ENCODE measurements at places on chromosomes 12 and 14.

- no peak for DNase-seq
Measured at GRCh38 chr12:7989827-7990491, 42.6 kb upstream of the FOXJ2 start.

DNA sequence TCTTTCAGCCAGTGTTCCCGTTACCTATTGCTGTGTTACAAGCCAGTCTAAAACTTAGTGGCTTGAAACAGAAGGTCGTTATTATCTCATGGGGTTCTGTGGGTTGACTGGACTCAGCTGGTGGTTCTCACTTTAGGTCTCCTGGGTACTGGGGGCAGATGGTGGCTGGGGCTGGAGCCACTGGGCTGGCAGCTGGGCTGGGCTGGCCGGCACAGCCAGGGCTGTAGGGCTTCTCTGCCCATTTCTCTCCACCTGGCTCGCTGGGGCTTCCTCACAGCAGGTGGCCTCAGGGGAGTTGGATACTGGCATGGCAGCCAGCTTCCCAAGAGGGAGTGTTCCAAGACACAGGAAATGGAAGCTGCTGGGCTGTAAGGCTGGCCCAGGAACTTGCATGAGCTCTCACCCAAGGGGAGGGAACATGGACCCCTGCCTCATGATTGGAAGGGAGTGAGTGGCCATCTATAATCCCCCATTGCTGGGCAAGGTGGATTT lies 27.0 kb downstream of the TUNAR start:
- DNase-seq = no peak

- DNase-seq = no peak
Measured at GRCh38 chr14:33444136-33444535, 505.5 kb downstream of the NPAS3 start.

- no peak for DNase-seq
Measured at GRCh38 chr12:98449584-98449983, 65.8 kb upstream of the TMPO start.

DNA sequence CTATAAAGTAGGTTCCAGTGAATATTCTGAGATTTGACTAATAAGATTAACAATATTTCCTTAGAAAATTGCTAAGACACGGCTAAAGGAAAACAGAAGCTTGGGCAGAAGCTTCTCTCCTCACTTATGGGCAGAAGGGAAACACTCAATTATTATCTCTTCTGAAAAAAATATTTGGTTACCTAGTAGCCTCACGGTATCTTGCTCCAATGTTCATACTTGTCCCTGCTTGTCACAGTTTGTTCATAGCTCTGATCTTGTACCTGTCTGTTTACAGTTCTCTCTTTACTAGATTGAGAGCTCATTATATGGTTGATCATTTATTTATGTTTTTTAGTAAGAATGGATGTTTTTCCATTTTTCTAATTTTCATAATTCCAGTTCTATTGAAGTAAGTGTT lies 458.0 kb upstream of the ATP2B1 start:
- DNase-seq = no peak

GRCh38 chr14:53226553-53226952 lies 73.4 kb upstream of the DDHD1 start:
- DNase-seq = no peak

DNA sequence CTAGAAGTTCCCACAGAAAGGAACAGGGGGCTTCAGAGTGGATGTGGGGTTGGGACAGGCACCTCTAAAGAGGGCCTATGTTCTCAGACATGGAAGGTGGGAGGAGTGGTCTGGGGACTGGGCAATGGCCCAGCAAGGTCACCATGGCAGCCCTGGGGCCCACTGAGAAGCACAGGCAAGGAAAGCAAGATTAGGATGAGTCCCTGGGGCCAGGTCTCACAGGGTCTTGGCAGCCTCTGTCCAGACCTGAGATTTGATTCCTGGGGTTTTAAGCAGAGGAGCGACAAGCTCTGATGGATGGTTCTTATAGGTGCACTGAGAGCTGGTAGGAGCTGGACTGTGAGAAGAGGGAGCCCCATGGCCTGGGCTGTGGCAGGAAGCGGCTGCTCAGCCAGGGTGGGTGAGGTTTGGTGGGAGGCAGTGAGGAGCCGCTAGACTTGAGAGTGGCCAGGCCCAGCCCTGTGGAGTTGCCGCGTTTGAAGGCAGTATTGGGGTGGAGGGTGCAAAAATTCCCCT lies 44.0 kb downstream of the DLK1 start:
- DNase-seq = no peak

DNA sequence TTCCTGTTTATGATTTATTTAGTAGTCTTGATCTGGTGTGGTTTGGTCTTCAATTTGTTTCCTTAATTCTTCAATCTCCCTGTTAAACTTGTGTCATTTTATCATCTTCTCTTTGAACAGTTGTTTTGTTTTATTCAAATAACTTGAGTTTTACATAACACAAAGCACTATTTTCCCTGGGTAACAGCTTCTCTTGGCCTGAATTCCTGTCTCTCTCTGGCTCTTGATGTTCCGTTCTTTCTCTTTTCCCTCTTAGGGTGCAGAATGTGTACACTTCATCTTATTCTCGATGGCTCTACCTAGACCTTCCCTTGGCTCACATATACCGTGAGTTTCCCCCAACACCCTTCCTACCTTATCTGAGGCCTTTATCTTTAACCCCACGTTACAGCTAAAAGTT lies 36.8 kb upstream of the VPS33A start:
- no peak for DNase-seq

DNA sequence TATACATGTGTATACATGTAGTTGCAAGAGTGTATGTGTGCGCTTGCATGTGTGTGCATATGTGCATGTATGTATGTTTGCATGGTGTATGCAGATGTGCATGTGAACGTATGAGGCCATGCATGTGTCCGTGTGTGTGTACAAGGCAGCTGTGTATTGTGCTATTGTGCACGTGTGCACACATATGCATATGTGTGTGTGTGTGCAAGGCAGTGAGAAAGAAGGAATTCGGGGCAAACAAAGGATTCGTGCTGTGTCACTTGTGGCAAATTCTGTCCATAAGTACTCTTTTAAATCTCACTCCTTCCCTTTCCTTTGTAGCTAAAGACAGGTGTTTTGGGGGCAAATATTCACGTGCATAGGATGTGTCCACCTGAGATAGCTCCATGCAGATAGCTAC lies 227.1 kb downstream of the VRK1 start:
- DNase-seq = no peak

GRCh38 chr12:122072031-122072970 lies 6.3 kb upstream of the MLXIP start:
- peak; percentile 89 for DNase-seq

DNA sequence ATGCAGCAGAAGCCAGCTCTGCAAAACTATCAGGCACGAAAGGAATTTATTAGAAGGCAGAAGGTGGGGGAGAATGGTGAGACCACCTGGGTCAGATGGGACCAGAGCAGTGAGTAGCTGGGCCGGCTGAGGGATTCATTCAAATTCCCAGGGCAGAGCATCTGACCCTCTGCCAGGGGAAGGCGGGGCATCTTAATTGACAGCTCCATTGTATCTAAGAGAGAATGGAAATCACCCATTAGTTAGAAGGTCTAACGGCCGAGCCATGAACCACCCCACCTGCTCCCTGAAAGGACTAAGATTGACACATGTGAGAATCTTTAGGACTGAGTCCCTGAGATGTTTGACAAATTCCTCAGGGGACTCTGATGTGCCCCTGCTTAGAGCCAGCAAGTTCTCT lies 83.7 kb downstream of the PHETA1 start:
- DNase-seq = no peak

DNA sequence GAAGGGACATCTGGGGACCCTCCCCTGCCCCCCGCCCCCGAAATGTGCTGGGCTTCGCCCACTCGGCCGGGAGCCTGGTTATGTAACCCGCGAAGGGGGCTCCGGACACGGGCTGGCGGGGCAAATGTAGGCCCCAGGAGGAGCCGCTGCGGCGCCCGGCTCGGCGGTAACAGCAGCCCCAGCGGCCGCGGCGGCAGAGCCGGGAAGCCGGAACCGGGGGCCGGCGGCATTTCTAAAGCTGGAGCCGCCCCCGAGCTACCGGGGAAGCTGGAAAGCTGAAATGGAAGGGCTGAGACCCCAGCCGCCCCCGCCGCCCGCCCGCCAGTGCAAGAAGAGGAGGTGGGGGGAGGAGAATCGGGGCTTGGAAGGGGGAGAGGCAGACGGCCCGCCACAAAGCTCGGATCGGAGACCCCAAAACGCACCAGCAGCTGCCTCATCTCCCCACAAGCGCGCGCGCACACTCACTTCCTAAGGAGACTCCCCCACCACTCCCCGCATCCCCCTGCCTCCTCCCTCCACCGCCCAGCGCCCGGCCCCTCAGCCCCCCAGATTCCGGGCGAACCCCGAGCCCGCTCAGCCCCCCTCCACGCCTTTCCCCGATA lies 1.5 kb downstream of the KDM2B start:
- DNase-seq = no peak

DNA sequence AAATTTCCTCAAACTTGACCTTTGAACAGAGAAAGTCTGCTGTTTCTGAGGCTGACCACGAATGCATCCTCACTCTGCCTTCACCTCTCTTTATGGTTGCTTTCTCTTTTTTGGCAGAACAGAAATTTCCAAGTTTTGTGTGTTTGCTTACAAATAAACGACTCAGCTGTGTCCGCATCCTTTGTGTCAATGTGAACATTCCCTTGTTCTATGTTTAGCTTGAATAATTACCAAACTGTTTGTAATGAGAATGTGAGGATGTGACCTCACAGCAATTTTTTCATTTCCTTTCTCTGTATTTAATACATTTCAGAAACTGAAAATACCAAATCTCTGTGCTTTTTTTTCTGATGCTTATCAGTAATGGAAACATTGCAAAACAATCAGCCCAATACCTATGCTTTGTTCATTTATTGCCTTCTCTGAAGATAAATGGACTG lies 410.9 kb downstream of the EGLN3 start:
- no peak for DNase-seq

DNA sequence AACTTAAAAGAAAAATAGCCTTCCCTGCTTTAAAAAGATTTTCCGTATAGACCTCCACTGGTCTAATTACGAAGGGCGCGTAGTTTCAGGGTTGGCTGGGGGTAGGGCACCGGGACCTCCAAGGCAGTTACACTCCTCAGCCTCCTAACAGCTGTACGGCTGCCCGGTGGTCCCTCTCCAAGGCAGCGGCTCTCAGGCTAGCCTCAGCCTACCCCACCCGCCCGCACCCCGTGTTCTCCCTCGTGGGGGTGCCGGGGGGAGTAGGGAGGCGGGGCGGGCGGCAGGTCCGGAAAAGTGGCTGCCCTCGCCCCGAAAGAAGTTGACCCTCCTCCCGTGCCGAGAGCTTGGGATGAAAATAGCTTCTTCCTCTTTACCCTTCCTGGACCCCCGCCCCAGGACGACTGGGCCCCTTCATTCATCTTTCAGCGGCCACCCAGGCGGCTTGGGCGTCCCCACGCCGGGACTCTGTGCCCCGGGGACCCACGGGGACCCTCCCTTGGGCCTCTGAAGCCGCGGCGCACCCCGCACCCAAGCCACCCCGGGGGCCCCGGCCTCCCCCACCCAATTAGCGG lies 991 bp upstream of the RCOR1 start:
- peak; percentile 44 for DNase-seq

GRCh38 chr12:120175062-120175461 lies 19.5 kb downstream of the GCN1 start:
- DNase-seq = no peak

GRCh38 chr14:36521598-36522345 lies 1.7 kb upstream of the NKX2-1 start:
- no peak for DNase-seq

DNA sequence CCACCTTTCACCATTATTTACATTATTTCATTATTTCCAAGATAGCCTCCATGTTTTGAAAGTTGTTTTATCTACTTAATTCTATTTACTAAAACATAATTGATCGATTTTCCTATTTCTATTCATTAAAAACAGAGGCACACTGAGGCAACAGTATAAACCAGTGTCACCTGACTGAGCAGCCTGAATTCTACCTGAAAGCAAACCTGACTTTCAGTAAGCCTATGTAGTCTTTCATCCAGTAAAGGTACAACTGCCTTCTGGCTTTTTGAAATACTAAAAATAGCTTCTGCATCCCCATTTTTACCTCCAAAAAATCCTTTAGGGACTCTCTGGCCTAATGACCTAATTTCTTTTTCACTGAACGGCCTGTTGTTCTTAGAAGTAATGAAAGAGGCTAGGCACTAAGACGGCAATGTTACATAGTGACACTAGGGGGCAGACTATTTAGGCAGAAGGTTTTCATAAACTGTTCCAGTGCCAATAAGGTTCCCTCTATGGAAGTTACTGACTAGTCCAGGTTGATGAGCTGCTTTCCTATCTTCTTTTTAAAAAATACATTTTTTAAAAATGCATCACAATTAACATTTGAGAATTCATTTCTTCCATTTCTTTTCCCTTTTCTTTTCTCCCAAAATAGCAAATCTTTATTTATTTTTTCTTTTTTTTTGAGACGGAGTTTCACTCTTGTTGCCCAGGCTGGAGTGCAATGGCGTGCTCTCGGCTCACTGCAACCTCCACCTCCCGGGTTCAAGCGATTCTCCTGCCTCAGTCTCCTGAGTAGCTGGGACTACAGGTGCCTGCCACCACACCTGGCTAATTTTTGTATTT lies 17.5 kb downstream of the ANAPC5 start:
- peak; percentile 72 for DNase-seq

GRCh38 chr14:70416725-70417349 lies at the start of gene SYNJ2BP:
Gene SYNJ2BP, minus strand, starts transcription at chr14:70417090. Its CDS starts 127 bp downstream, at chr14:70416963.
- peak; percentile 88 for DNase-seq

GRCh38 chr12:94807951-94808350 lies 157.6 kb upstream of the TMCC3 start:
- DNase-seq = peak; percentile 61

DNA sequence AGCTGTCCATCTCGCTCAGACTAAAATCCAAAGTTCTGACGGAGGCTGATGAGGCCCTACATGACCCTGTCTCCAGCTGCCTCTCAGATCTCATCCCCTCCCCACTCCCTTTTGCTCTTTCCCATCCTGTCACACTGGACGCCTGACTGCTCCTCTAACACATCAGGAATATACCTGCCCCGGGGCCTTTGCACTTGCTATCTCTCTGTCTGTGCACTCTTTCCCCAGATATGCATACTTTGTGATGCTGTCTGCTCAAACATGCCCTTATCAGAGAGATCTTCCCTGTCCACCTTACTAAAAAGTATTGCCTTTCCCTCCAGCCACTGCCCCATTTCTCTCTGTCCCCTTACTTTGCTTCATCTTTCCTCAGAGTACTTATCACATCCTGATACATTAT lies 238.8 kb downstream of the ANO2 start:
- DNase-seq = no peak

DNA sequence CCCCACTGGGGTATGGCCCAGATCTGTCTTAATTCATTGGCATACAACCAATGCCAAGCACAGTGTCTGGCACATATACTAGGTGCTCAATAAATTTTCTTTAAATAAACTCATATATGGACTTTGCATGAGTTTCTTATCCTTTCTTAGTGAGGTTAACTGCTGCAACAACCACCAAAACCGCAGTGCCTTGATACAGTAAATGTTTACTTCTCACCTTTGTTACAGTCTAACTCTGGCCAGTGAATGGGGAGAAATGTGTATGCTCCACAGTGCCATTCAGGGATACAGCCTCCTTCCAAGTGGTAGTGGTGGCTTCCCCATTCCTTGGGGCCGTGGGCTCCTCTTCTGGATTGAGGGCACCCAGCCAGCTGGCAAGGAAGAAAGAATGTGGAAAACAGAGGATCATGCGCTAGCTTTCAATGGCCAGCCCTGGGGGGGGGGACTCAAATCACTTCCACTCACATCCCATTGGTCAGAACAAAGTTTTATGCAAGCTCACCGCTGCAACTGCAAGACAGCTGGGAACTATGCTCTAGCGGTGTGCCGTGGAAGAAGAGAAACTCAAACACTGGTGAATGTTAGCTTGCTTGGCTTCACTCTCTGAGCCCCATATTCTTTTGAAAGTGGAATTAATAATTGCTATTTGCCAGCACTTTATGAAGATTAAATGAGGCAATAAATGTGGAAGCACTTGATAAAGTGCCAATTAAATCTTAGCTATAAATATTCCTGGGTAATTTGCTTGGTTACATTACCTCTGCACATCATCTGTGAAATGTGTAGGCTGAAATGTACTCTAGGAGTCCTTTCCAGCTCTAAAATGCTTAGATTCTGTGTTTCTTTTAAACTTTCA lies 51.0 kb upstream of the SOCS2 start:
- peak; percentile 27 for DNase-seq

Data from kidney tubule cell (primary cell).